Kidney epithelial cell (primary cell): ENCODE measurements at places on chromosomes 16 and 17.

DNA sequence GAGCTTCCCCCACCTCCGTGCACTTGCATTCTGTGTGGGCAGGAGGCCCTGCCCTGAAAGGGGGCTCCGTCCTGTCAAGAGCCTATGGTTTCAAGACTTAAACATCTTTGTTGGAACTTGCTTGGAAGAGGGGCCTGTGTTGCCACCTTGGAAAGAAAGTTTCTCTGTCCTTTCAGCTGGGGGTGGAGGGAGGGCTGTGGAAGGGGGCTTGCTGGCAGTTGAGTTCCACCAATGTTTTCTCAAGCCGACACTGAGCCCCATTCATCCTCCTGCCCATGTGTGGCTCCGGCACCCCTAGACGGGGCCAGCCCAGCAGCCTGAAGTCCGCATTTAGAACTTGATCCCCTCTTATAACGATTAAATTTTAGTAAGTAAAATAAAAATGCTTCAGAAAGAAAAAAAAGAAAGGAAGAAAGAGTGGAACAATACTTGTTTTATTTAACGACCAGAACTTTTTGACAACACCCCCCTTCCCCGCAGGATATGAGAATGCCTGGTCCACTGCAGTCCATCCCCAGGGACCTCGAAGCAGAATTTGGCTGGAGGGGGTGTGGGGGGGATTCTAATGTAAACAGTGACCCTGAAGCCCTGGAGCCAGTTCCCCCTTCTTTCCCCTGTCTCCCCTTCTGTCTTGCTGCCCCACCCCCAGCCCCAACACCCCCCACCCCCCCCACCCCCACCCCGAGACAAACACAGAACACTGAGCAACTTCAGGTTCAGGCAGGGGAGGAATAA, 26.9 kb upstream of the CLEC18A start:
- DNase-seq: no peak

- DNase-seq: no peak
Observed at GRCh38 chr16:2827831-2828520, 2.1 kb upstream of the ZG16B start.

DNA sequence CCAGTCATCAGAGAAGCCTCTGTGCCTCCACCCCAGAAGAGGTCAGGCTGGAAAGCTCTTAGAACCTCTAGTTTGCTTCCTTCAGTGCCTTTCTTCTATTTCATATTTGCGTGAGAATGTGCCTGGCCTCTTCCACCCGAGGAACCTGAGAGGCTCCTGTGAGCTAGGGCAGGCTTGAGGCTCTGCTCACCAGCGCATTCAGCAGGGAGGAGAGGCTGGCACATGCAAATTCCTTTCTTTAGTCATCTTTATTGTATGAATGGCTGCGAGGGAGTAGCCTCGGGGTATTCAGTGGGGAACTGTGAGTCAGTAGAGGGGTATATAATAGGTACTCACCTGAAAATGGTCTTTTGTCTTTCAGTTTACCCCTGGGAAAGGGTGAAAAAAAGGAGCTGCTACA, 268.3 kb downstream of the ABCC12 start:
- DNase-seq: peak; percentile 56

GRCh38 chr17:4160294-4160859, 17.4 kb downstream of the CYB5D2 start:
- DNase-seq: no peak

GRCh38 chr17:20218272-20218671, 209.1 kb downstream of the SPECC1 start:
- DNase-seq: no peak

GRCh38 chr17:17840751-17841591, 4.2 kb upstream of the SREBF1 start:
- no peak for DNase-seq

DNA sequence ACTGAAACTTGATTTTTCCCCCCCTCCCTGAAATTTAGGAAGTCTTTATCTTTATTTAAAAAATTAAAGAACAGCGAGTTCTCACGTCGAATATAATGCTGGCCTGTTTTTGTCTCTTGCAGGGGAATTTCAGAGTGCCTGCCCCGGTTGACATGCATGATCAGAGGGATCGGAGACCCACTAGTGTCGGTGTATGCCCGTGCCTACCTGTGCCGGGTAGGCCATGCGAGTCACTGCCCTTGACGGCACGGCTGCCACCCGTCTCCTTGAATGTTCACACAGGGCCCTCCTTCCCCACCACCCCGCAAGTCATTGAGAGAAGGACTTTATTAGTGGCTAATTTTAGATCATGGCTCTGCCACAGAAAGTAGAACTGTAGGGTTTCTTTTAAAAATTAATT, 54.7 kb downstream of the VPS35L start:
- DNase-seq: no peak

DNA sequence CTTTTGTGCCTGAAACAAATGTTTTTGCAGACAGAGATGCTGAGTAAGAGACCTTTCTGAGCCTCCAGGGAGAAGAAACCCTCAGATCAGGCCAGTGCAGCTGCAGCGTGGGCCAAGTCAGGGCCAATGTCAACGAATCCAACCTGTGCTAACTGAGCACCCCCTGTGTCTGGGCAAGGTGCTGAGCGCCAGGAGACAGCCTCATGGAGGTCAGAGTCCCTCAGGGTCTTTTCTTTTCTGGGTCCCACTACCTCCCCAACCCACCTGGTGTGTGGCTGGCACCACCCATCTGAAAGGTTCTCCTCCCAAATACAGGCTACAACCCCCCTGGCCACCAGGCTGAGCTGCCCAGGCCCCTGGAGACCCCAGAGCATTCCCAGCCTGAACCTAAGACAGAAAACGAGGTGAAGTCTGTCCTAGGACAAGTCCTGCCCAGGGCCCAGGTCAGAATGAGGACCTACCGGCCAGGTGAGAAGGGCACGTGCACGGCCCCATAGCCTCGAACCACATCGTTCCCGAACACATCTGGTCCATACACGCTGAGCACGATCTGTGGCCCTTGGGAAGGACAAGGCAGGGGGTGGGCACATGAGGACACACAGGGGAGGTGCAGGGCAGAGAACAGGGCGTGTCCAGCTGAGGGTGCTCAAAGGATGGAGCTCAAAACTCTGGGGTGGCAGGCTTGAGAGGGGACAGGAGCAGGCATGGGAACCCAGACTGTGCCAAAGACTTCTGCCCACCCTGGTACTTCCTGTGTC, 15.0 kb downstream of the B9D1 start:
- no peak for DNase-seq

DNA sequence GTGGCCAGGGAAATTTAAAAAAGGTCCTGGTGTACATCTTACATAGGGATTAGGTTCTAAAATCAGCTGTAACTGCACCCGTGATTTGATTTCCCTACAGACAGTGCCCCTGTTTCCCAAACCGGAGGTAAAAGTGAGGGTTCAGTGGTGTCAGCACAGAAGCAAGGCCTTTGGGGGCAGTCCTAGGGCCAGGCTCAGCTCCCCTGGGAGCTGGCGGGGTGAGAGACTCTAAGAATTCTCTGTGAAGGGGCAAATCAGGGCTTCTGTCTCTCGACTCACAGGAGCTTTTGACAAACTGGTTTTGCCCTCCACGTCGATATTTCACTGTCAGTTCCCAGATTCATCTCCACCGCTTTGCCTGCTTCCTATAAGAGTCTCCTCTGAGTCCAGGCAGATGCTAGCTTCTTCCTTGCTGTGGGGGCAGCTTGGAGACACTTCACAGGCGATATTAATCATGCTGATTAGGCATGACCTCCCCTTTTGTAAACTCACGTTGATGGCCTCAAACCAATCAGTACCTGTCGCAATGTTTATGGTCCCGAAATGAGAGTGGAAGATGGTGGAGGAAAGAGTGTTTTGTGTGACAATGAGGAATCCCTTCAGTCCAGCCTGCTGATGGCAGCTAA, 234.2 kb upstream of the TOX3 start:
- DNase-seq: no peak

DNA sequence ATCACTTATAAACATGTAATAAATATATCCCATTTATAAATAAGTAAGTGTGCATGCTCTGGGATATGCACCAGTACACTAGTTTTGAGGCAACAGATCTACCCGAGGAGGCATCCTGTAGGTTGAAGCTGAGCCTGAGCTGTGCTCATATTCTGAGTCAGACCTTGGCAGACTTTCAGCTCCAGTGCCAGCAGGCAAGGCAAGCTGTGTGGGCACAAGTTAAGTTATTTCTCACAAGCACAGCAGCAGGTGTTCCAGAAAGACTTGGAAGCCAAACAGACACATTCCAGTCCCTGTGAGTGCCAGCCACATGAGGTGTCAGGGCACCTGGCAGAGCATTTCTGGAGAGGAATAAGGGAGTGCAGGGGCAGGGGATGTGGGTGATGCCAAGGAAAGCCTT, 1.3 kb upstream of the CLEC19A start:
- peak; percentile 25 for DNase-seq

DNA sequence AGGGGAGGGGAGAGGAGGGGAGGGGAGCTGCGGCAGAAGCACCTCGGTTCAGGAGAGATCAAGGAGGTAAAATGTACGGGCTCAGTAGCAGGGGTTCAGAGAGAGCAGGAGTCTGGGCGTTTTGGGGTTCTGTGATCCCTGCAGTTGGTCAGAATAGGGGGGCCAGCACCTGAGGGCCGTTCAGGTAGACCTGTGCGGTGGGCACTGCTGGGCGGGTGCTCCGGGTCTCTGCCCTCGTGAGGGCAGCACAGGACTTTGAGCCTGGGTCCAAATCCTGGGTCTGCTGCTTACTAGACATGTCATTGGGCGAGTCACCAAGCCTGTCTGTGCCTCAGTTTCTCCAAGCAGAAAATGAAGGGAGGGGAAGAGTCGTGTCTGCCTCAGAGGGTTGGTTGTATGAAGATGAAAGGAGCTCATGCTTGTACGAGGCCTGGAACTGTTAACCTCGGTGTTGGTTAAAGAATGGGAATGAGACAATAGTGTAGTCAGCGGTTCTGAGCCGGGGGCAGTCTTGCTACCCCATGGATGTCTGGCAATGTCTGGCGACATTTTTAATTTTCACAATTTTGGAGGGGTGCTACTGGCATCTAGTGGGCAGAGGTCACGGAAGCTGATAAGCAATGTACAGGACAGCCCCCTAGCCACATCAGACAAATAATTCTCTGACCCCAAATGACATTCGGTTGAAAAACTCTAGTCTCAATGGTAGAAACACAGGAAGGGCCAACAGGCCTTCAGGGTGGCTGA, 35.4 kb downstream of the OR1D5 start:
- no peak for DNase-seq

DNA sequence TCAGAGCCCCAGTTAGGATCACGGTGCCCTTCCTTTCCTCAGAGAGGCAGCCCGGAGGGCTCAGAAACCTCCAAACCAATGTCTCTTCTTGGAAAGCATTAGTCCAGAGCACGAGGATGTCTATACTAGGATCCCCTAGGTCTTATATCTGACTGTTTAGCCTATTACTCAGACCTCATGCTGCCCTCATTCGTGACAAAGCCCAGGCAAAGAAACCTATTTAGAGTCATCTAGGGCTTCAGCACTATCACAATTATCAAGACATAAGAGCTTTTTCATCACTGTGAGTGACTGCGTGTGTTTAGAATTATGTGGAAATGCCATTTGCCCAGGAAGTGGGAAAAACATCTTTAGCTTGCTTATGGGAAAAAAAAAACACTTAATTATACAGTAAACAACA, 159.8 kb upstream of the NOL11 start:
- no peak for DNase-seq

- no peak for DNase-seq
Observed at GRCh38 chr16:87836844-87837581, 32.3 kb downstream of the SLC7A5 start.

- DNase-seq: no peak
Observed at GRCh38 chr17:74558882-74559519, 8.3 kb downstream of the CD300H start.
